Hypothalamus (tissue), 51 donors: ENCODE measurements at places on chromosomes 7 and 10.

GRCh38 chr10:131683281-131683861 is 217.4 kb upstream of the PPP2R2D start:
- no peak for DNase-seq

GRCh38 chr7:118436663-118437062 is 212.2 kb downstream of the ANKRD7 start:
- DNase-seq: no peak

DNA sequence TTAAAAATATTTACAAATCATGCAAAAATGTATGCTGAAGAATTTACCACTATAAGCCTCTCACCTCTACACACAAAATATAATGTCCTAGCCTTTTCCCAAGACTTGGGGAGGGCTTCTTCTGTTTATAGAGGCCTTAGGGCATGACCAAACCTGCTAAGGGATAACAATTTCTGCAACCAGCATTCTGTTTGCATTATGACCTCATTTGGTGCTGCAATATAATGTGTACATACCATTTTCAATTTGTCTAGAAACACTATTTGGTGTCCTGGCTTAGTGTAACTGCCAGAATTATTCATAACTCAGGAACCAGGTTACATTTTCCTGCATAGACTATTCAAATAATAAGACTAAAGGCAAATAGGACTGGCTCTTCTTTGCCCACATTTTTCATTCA is 446.6 kb upstream of the SORCS1 start:
- no peak for DNase-seq

DNA sequence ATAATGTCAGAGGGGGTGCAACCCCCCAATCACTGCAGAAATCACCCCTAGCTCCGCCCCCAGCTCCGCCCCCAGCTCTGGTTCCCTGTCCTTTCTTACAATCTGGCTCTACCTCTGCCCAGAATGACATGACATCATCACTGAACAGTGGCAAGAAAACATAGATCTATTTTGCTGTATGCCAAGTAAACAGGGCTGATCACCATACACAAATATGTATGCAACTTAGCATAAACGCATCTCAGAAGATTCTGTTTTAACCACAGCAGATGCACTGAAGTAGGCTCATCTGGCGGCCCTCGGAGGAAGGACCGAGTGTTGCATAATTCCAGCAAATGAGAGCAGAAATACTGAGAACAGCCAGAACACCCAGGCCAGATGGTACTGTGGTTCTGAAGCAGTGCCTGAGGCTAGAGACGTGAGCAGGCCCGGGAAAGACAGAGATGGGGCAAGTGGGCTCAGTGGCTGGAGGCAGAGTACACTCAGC is 293.3 kb upstream of the KLF14 start:
- no peak for DNase-seq

- no peak for DNase-seq
Observed at GRCh38 chr10:25130906-25131305, 43.9 kb upstream of the GPR158 start.
